HT-29 (cell line): ENCODE measurements at places on chromosomes 2 and 18. TPM values are rescaled to one million over a fixed set of nuclear protein-coding genes. Genes with fewer than 3 reads are reported as not detected.

GRCh38 chr2:207143215-207144172, 22.3 kb downstream of the KLF7 start:
- DNase-seq, result no peak

DNA sequence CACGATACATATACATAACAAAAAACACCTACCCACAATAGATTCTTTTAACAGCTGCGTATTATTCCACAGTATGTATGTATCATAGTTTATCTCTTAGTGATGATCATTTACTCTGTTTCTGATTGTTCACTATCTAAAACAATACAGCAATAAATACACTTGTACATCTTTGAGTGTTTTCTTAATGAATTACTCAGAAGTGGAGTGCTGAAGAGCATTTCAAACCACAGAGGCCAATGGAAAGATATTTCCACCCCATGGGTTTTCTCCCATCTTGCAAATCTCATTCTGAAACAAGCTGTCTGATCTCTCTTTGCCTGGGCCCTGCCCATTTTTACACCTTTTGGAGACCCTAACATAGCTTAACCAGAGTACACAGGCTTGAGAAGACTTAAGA, 113.8 kb upstream of the KLF7 start:
- DNase-seq, result no peak

The VSNL1 gene
- not detected in 2 replicates for total RNA-seq

- no peak for DNase-seq
Measured at GRCh38 chr2:120716641-120717585, 18.8 kb upstream of the GLI2 start.

DNA sequence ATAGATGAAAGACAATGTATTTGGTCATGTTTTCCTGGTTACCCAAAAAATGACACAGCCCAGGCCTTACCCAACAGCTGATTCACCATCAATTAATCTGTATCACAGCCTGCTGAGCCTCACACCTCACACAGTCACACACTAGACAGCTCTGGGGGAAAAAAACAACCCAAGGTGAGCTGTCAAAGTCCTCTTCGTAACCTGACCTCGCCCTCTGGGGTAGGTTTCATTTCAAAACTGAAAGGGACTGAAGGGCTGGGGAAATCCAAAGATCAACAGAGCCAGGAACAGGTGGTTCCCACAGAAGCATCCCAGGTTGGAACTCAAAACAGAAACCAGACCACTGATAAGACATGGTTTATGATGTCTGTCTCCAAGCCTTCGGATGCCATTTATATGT, 18.2 kb upstream of the PCBP1 start:
- no peak for DNase-seq

The SH3YL1 gene
- total RNA-seq, result 33.6 and 36.9 TPM in 2 replicates

- no peak for DNase-seq
Measured at GRCh38 chr2:71174207-71174606, 43.8 kb downstream of the MPHOSPH10 start.

- DNase-seq, result no peak
Measured at GRCh38 chr2:127275356-127275755, 18.6 kb downstream of the ERCC3 start.

GRCh38 chr18:52310651-52311050, 29.3 kb upstream of the DCC start:
- no peak for DNase-seq

DNA sequence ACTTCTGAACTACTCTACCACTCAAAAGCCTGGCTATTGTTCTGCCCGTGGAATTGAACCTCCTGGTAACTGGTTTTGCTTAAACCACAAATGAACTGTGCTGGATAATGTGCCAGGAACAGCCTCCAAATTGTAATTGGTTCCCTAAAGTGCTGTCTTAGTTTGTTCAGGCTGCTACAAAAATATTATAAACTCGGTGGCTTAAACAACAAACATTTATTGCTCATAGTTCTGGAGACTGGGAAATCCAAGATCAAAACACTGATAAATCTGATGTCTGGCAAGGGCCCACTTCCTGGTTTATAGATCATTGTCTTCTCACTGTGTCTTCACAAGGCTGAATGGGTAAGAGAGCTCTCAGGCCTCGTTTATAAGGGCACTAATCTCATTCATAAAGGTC, 149.2 kb upstream of the NCKAP5 start:
- no peak for DNase-seq

GRCh38 chr18:67475673-67476072, 40.8 kb downstream of the DSEL start:
- DNase-seq, result no peak

The GRHL1 gene
- total RNA-seq, result 5.5 and 8.7 TPM in 2 replicates

- no peak for DNase-seq
Measured at GRCh38 chr2:71950256-71951082, 197.2 kb downstream of the CYP26B1 start.

The RND3 gene
- total RNA-seq, result 48.0 and 63.4 TPM in 2 replicates

DNA sequence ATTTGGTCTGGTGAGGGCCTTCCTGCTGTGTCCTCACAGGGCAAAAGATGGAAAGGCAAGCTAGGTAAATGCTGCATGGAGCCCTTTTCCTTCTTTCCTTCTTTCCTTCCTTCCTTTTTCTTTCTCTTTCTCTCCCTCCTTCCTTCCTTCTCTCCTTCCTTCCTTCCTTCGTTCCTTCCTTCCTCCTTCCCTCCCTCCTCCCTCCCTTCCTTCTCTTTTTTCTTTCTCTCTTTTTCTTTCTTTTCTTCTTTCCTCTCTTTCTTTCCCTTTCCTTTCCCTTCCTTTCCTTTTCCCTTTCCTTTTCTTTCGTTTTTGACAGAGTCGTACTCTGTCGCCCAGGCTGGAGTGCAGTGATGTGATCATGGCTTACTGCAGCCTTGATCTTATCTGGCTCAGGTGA, 23.1 kb upstream of the C2orf74 start:
- no peak for DNase-seq

DNA sequence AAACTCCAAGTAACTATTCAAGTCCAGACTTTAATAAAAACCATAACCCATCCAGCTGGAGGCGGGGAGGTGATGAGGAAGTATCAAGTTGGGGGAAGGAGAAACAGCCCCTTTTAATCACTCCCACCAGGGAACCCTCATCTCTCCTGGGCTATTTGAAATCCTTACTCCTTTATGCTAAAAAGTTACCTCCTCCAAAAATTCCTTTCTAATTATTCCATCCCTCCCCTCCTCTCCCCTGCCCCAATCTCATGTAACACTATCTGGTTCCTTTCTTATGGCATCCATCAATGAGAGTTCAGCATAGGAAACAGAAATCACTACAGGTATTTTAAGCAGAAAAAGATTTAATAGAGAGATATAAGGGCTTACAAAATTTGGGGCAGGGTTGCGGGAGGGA, 9.3 kb upstream of the SLC14A2 start:
- no peak for DNase-seq

- DNase-seq, result no peak
Measured at GRCh38 chr2:229180658-229181057, 90.4 kb downstream of the PID1 start.

The TXNDC2 gene
- not detected in 2 replicates for total RNA-seq

The UNC80 gene
- not detected in 2 replicates for total RNA-seq

The MAP3K19 gene
- not detected in 2 replicates for total RNA-seq

The MYL1 gene
- total RNA-seq, result not detected in 2 replicates

DNA sequence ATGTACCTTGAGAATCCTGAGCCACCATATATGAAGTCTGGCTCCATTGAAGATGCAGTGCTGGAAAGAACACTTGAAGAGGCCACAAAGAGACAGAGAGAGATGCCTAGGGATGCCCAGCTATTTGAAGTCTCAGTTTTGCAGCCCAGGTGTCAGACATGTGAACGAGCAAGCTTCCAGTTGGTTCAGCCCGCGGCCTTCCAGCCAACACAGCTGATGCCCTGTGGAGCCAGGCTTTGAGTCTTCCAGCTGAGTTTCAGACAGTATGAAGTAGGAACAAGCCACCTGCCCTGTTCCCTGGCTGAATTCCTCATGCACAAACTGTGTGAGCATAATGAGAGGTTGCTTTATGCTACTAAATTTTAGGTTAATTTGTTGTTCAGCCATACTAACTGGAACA, 108.8 kb downstream of the SPHKAP start:
- no peak for DNase-seq

GRCh38 chr2:223626716-223627115, 24.6 kb upstream of the SCG2 start:
- no peak for DNase-seq

The FSHR gene
- total RNA-seq, result not detected in 2 replicates

The ALKAL2 gene
- total RNA-seq, result not detected in 2 replicates

DNA sequence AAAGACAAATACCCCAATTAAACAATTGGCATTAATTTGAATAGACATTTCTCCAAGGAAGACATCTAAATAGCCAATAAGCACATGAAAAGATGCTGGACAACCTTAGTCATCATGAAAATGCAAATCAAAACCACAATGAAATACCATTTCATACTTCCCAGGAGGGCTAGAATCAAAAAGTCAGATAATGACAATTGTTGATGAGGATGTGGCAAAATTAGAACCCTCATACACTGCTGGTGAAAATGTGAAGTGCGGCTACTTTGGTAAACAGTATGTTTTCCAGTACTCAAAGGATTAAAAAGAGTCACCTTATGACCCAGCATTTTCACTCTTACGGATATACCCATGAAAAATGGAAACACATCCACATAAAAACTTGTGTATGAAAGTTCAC, 91.6 kb downstream of the FIGN start:
- DNase-seq, result no peak

DNA sequence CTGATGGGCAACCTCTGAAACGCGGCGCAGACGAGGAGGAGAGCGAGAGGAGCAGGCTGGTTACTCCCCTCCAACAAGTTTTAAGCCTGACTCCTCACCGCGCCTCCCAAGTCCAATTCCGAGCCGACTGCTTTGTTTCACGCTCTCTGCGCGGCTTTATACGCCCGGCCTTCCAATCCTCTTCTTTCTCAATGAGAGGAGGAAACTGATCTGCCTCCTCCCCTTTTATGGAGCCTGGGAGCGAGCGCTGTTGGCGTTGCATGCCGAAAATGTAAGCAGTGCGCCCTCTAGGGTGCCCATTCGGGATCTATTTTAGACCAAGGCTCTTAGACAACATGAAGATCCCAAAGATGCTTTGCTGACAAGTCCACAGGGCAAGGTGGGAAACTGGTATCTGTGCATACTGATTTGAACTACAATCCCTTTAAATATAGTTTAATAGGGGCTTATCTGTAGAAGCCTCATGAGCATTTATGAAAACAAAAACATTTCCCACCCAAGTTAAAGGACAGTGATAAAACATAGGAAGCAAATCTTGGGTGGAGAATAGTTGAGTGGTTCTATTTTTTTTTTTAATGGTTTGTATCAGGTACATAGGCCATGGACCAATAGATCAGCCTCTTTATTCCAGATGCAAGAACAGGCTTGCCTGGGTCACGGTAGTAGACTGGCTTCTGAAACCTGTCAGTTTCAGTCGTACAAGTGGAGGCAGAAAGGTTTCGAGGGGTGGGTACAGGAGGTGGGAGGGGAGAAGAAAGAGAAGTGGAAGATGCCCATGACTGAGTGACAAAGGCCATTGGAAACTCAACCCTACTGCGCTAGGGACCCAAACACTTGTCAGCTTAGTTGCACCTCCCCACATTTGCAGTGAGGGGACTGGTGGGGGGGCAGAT, at the start of gene RND3:
RND3 (minus strand) TSS at position 131 of the 893 bp plus-strand sequence. CDS start 250 bp downstream, outside the sequence.
- peak; percentile 99 for DNase-seq

The MARCHF4 gene
- not detected in 2 replicates for total RNA-seq

The ANKRD30B gene
- 0.03 and 0.33 TPM in 2 replicates for total RNA-seq

GRCh38 chr18:23049698-23050373, 85.4 kb upstream of the CABLES1 start:
- no peak for DNase-seq

GRCh38 chr18:3466872-3467271, 16.9 kb downstream of the TGIF1 start:
- DNase-seq, result no peak

DNA sequence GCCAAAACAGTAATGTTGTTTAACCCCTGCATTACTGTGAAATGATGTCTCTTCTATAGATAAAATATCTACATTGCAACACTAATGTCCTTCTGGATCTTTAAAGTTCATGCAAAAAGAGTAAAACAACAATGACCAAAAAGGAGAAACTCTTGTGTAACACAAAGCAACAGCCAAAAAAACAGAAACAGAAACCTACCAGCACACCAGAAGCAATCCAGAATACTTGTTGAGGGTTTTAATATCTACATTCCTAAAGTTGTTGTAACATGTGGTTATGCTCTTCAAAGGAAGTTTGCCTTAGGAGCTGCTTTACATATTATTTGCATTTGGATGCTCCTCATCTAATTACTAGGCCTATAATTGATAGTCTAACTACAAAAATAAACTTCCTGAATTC, 157.2 kb downstream of the BABAM2 start:
- DNase-seq, result no peak

DNA sequence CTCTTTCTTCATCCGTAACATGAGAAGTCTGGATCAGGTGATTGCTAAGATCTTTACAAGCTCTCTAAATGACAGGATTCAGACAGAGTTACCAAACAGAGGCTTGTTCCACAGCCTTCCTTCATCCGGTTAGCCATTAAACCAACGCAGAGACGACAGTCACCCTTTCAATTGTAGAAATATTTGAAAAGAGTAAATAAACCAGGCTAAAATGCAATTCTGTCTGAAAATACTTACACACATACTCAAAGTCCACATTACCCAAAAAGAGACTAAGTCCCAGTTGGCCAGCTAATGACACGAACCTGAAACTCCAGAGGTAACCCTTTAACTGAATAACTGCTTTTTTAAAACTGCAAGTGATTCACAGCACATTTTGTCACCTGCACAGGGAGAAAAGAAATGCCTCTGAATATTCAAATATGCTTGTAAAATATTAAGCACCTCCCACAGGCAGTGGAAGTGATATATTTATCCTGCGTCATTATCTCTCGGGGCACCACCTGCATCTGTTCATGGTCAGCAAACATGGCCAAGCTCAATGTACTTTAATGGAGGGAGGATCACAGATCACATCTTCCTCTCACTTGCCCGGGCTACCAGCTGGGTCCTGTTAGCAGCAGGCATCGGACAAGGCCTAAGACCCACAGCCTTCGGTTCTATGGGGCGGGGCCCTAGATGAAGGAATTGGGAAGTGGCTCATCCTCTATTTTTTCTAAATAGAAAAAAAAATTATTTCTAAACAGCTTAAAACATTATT, 38.8 kb upstream of the DNER start:
- no peak for DNase-seq

The SLC5A7 gene
- total RNA-seq, result not detected in 2 replicates

- no peak for DNase-seq
Measured at GRCh38 chr2:50438259-50438658, 593.7 kb downstream of the NRXN1 start.

DNA sequence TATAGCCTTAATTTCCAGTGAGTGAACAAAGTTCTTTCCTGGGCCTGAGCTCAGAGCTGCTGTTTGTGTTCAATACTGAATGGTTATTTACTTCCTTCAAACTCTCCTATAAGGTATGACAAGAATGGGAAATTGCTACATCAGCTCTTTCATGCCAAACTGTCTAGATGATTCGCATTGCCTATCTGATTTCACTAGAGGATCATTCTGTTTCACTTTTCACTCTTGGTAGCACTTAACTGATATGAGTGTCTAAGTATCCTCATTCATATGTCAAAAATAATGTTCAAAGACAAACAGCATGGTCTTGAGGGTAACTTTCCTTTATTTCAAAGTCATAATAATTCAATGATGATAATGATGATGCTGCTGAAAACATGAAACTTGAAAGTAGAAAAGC, 32.9 kb upstream of the SCG2 start:
- DNase-seq, result no peak
